CD4-positive, alpha-beta T cell treated with Interleukin-2 at 100 ng/mL for 4 hours (primary cell): ENCODE measurements at places on chromosomes 5 and 9.

GRCh38 chr9:35318741-35319140 lies 156.9 kb downstream of the UNC13B start:
- DNase-seq: no peak

DNA sequence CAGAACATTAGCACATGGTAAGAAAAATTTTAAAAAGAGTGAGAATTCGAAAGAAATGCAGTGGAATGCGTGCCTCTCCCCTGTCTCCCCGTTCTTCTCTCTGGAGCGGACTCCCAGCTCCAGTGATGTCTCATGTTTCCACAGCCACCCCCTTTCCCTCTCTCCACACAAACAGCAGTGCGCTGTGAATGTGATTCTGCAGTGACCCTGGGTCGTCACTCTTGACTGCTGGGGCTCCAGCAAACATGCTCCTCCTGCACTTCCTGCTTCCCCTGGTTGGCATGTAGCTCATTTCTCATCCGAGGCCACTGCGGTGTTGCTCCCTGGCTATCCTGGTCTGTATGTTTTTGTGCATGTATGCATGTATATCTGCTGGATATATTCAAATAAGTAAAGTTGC lies 13.3 kb downstream of the PHF2 start:
- no peak for DNase-seq

GRCh38 chr9:4167728-4168127 lies 132.1 kb downstream of the GLIS3 start:
- DNase-seq: no peak

GRCh38 chr5:113939988-113940387 lies 421.9 kb upstream of the KCNN2 start:
- no peak for DNase-seq

GRCh38 chr5:178307267-178308045 lies 74.9 kb upstream of the PHYKPL start:
- DNase-seq: no peak

DNA sequence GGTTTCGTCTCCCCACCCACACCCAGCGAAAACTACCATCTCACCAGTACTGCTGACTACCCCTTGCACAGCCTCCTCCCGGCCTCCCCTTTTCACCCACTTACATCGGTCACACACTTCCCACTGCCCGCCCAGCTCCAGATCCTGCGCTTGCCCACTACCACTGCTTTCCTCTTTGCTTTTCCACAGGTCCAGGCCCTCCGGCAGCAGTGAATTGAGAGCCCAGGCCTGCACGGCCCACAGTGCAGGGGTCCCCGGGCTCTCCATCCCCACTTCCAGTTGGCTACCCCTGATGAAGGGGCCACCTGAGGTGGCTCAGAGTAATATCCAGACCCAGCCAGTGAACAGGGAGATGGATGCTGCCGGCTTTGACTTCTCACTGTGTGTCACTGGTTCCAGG lies 120.2 kb upstream of the FSTL4 start:
- no peak for DNase-seq

DNA sequence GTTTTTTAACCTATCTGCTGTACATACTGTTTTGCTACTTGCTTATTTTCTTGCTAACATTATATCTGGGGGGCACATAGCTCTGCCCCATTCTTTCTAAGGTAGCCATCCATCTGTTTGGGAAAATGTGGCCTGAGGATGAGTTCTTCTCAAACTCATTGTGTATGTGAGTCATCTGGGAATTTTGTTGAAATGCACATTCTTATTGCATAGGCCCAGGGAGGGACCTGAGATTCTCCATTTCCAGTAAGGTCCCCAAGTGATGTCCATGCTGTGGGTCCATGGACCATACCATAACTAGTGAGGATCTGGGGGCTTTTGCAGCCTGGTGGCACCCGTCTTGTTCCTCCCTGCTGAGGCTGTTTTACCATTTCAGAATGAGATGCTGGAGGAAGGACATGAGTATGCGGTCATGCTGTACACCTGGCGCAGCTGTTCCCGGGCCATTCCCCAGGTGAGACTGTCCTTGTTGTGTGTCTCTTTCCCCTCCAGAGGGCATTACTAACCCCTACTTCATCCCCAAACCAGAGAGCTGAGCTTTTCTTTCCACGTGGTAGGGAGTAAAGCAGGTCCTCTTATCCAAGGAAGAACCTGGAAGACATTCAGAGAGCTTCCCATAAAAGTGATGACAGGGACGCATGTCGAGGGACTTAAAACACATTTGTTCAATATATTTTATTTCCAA lies 28.6 kb downstream of the CYFIP2 start:
- DNase-seq: no peak

DNA sequence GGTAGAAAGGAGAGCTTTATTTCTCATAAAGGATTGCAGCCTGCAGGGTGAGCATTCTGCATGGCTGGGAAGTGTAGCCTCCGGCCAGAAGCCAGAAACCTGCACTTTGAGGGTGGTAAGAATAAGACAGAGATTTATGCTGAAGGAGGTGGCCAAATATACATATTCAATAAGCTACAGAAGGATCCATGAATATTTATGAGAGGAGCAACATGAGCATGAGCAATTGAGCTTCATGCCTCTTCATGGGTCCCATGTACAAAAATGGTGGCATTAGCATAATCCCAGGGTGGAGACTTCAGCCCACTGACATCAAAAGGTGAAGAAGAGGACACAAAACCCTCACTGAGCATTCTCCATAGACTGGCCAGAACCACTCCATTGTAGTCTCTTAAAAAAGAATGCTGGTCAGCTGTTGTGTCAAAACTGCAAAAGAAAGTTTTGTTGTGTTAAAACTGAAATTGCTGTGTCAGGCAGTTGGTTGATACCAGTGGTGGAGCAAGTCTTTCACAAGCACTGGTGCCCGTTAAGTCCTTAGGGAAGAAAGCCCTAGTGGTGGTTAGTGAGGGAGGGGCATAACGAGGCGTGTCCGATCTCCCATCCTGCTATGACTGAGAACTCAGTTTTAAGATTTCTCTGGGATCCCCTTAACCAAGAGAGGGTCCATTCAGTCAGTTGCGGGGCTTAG lies 160.8 kb upstream of the MAP1B start:
- DNase-seq: no peak

- no peak for DNase-seq
Measured at GRCh38 chr5:81524015-81524414, 130.1 kb upstream of the ACOT12 start.

- no peak for DNase-seq
Measured at GRCh38 chr5:31247381-31247780, 53.9 kb downstream of the CDH6 start.

DNA sequence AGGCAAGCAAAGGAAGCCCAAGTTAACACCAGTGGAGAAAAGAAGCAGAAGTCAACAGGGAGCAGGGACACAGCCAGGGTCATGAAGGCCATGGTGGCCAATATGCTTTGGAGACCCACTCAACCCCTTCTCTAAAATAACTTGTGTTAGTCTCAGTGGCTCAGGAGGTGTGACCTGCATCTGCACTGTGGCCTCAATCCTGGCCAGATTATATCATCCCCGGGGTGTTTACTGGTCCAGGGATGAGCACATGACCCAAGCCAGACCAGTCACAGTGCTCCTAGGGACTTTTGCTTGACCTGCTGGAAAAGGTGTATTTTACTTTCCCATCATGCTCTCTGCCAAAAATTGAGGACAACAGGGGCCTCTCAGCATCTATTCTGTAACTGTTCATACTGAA lies 105.2 kb downstream of the DPYSL3 start:
- DNase-seq: no peak

GRCh38 chr9:80931163-80931562 lies 758.2 kb downstream of the TLE1 start:
- no peak for DNase-seq
